ENCODE measurements at places on chromosomes 6 and 20.
A peak's percentile ranks its signal among the peaks of the same experiment; 100 is the strongest.

DNA sequence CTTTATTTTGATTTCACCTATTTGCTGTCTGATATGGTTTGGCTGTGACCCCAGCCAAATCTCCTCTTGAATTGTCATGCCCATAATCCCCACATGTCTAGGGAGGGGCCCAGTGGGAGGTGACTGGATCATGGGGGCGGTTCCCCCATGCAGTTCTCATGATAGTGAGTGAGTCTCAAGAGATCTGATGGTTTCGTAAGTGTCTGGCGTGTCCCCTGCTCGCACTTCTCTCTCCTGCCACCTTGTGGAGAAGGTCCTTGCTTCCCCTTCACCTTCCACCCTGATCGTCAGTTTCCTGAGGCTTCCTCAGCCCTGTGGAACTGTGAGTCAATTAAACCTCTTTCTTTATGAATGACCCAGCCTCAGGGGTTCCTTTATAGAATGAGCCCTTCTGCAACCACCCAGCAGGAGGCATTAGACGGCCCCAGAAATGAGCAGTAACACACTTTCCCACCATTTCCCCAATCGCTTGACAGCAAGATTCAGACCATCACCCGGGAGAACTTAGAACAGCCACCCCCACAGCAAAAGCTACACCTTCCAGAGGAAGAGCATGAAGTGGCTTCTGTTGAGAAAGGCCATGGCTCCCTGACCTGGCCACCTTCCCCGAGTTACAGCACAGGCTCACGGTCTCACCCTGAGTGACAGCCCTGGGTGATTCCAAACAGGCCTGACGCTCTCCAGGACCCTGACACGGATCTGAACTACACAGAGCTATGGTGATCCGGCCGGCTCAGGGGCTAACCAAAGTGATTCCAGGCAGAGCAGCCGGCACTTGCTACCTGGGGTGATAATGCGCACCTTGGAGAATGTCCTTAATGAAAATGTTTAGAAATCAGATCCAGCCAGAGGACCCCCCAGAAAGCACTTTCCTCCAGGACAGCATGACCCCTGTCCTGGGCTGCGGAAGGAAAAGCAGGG is 131.2 kb upstream of the CDH4 start:
- DNase-seq = peak; percentile 33

DNA sequence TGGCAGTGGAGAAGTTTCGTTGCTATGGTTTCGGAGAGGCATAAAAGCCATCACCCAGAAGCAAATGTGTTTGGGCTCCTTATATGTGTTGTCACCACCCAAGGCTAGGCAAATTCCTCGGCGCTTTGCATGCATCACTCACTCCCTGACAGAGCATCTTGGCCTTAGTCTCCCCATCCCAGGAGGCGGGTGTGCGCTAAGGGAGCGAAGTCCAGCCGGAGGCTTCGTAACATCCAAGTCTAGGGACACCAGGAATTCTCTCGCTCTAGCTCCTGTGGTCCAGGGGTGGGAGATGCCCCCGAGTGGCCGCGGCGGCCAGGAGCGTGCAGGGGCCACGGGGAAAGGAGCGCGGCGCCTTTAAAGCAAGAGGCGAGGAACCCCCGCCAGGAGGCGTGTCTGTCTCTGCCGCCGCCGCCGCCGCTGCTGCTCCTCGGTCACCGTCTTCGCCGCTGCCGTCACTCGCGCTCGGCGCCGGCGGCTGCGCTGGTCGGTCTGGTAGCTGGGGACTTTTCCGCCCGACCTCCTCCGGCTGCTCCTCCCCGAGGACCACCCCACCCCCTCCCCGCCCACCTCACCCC is at the start of gene GRIK2:
Gene GRIK2 (plus strand): TSS at position 458 of the 578 bp plus-strand sequence.
- DNase-seq = no peak

- no peak for DNase-seq
These were observed 80.1 kb downstream of the AIG1 start for GRCh38 chr6:143140767-143141166.

DNA sequence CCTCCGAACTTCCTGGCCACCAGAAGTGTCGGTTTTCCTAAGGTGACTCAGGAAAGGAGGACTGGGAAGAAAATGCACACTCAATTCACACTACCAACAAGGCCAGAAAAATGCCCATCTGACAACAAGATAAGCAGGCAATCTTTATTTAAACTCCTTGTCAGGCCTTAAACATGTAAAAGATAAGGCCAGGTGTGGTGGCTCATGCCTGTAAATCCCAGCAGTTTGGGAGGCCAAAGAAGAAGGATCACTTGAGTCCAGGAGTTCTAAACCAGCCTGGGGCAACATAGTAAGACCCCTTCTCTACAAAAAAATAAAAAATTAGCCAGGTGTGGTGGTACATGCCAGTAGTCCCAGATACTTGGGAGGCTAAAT is 7.6 kb upstream of the ID1 start:
- DNase-seq = no peak

DNA sequence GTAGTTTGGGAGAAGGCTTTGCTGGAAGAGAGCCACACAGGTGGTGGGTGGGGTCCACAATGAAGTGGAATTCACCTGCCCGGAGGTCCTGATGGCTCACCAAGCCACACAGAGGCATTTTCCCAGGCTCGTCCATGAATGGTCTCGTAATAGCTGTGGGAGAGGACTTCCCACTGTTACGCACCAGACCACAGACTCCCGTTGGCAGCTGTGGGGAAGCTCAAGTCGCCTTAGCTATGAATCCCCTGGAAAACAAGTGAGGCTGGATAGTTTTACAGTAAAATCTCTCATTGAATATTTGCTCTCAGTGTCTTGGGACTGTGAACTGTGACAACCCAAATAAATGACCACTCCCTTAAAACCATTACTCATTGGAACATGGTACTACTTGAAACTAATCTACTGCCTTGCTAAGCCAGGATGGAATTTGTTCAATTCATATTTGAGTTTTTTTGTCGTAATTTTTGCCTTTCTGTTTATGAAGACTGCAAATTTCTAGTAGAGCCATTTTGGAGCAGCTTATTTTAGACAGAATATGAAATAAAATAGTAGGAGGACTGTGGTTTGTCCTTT is 79.4 kb downstream of the JAG1 start:
- DNase-seq = no peak

- DNase-seq = no peak
These were observed 171.2 kb upstream of the SUPT3H start for GRCh38 chr6:45548657-45549515.

- DNase-seq = no peak
These were observed 17.5 kb downstream of the MPC1 start for GRCh38 chr6:166365221-166365620.

- DNase-seq = no peak
These were observed 2.6 kb upstream of the CST9 start for GRCh38 chr20:23608251-23608846.

- DNase-seq = no peak
These were observed 364.3 kb upstream of the HSF2 start for GRCh38 chr6:122035173-122035572.

DNA sequence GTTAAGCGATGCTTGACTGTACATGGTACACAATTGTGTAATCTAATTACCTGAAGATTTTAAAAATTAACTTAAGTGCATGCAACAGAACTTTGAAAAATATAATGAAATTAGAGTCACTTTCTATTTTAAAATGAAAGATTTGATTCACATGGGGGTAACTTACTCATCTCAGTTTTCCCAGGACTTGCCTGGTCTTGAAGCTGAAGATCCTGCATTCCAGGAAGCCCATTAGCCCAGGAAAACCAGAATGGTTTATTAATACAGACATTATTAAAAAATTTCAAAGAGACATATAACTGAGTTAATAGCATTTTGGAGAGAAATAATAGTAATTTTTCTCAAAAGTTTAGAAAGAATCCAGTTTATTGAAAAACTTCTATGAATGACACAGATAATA is 190.6 kb downstream of the SIM1 start:
- DNase-seq = no peak

DNA sequence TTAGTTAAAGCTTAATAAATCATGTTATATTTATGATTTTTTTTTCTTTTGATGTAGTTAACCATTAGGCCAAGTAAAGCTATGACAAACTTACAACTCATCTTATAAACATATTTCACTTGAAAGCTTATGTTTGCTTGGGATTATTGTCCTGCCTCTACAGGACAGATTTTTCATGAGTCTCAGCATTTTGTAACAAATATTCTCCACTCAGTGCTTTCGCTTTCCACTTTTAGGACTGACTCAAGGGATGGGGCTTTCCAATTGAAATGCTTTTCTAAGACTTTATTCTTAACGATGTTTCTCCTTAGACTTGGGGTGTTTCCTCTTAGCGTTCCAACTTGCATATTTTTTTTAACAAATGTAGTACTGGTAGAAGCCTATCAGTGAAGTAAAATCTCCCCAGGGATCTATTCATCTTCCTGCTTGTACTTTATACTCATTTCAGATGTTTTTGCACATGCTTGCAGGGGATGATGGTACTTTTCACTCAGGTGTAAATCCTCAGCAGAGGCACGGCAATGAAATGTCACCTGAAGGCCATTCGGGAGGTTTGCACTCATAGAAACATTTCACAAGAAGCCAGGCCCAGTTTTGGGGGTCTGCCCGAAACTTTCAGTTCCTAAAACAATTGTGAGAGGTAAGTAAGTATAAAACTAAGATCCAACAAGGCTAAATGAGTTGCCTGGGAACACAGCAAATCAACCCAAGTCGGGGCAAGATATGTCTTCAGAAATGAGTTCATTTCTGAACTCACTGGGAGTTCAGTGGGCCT is 298.1 kb upstream of the FOXQ1 start:
- no peak for DNase-seq

- DNase-seq = no peak
These were observed 8.6 kb upstream of the TRIB3 start for GRCh38 chr20:371755-372542.

GRCh38 chr6:100382031-100382430 is 82.7 kb downstream of the SIM1 start:
- no peak for DNase-seq

- DNase-seq = no peak
These were observed 48.6 kb downstream of the TOMM6 start for GRCh38 chr6:41836022-41836659.

DNA sequence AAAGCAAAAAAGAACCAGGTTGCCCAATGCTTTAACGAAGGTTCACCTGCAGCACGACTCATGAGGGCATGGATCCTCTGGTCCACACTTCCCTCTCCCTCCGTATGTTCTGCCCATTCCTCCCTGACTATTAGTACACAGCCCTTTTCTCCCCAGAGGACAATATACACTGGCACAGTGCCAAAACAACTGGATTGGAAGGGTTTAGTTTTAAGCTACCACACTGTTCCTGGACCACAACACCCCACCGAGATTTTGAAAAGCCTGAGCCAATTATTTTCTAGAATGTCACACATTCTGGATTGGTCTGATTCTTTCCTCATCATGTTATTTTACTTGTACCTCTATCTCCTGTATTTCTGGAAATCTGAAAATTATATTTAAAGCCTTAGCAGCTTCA is 2.9 kb upstream of the AKAP7 start:
- no peak for DNase-seq

GRCh38 chr20:47318027-47318585 is 38.4 kb downstream of the ZMYND8 start:
- DNase-seq = no peak

- no peak for DNase-seq
These were observed 23.9 kb downstream of the FLRT3 start for GRCh38 chr20:14313341-14314020.

- peak; percentile 56 for DNase-seq
These were observed 789 bp downstream of the CCND3 start for GRCh38 chr6:41940759-41941279.

GRCh38 chr20:47352332-47353238 is 3.9 kb downstream of the ZMYND8 start:
- DNase-seq = no peak

- DNase-seq = peak; percentile 8
These were observed 205.7 kb downstream of the DOK5 start for GRCh38 chr20:54680872-54681619.

DNA sequence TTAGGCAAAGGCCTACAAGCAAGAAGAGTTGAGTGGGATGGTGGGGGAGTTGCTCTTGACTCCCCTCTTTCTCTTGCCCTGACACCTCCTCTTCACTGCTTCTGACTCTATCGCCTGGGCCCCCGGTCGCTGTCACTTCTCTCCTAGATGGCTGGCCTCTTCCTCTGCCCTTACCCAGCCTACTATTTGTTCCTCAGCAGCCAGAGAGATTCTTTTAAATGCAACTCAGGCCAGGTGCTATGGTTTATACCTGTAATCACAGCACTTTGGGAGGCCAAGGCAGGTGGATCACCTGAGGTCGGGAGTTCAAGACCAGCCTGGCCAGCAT is 4.3 kb upstream of the PDYN start:
- DNase-seq = no peak

DNA sequence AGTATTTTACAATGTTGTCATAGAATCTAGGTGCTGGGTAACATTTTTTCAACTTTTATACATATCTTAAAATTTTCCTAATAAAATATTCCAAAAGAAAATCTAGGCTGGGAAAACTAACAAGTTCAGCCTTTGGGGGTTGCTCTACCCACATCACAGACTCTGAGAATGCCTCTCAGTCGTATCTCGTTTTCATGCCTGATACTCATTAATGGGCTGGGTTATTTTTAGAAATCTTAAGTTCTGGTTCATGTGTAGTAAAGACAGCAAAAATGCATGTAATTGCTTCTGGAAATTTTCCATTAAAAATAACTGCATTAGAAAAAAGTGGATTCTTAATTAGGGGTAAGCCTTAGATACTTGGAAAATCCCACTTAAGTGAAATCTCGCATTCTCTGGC is 149.3 kb downstream of the SLC24A3 start:
- DNase-seq = no peak

Measured in stimulated activated CD4-positive, alpha-beta T cell treated with anti-CD3 and anti-CD28 coated beads, Interleukin-4, amount 100 ng/mL, for 24 hours (primary cell).